ENCODE measurements at places on chromosomes 3 and 15.
A peak's percentile ranks its signal among the peaks of the same experiment; 100 is the strongest.

GRCh38 chr3:56769116-56769707 lies 32.5 kb downstream of the ARHGEF3 start:
- DNase-seq = no peak

GRCh38 chr3:169509780-169510692 lies 153.5 kb downstream of the MECOM start:
- DNase-seq = no peak

DNA sequence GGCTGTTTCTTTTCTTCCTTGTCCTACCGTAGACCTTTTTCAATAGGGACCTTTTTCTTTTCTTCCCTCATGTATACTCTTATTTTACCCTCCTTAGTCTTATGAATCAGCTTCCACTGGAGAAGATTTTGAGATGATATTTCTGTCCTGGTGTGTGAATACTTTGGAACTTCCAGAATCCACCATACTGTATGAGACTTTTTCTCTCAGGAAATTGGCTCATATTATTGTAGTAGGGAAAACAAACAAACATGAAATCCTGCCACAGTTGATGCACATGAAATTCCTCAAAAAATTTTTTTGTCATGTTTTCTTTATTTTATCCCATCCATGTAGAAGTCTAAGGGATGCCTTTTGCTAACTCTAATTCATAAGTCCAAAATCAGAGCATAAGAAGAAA lies 289.3 kb upstream of the PLSCR5 start:
- DNase-seq = peak; percentile 18

DNA sequence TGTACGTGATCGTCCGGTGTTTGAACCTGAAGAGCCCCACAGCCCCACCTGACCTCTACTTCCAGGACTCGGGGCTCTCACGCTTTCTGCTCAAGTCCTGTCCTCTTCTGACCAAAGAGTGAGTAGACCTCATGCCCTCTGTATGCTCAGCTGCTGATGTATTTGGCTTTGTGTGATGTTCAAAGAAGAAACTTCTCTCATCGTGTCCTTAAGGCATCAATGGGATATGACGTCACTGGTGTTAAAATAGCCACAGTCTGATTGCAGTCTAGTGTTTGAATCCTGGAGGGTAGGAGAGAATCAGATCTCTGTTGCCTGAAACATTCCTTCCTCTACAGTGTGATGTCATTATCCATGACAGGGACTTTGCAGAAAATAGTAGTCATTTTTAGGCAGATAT lies 28.1 kb downstream of the ABHD2 start:
- DNase-seq = peak; percentile 29

- no peak for DNase-seq
Observed at GRCh38 chr15:35934383-35935049, 388.6 kb upstream of the DPH6 start.

GRCh38 chr3:38566215-38566528 lies 70.0 kb downstream of the EXOG start:
- no peak for DNase-seq

Data from EL (cell line).